AG10803 (cell line): ENCODE measurements at places on chromosomes 5 and 9.
A peak's percentile ranks its signal among the peaks of the same experiment; 100 is the strongest.

DNA sequence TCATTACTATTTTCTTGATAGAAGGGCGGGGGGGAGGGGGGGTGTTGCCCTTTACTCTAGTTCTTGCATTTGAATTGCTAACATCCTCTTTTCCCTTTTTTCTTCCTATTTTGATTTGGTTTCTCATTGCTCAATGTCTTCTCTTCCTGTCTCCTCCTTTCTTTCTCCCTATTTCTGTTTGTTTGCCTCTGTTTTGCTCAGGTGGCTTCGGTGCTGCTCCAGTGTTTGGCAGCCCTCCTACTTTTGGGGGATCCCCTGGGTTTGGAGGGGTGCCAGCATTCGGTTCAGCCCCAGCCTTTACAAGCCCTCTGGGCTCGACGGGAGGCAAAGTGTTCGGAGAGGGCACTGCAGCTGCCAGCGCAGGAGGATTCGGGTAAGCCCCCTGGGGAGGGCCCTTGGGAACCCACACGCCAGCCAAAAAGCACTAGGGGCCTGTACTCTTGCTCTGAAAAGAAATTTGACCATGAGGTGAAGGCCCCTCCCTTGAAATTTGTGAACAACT is 48.3 kb downstream of the FAM78A start:
- no peak for DNase-seq

DNA sequence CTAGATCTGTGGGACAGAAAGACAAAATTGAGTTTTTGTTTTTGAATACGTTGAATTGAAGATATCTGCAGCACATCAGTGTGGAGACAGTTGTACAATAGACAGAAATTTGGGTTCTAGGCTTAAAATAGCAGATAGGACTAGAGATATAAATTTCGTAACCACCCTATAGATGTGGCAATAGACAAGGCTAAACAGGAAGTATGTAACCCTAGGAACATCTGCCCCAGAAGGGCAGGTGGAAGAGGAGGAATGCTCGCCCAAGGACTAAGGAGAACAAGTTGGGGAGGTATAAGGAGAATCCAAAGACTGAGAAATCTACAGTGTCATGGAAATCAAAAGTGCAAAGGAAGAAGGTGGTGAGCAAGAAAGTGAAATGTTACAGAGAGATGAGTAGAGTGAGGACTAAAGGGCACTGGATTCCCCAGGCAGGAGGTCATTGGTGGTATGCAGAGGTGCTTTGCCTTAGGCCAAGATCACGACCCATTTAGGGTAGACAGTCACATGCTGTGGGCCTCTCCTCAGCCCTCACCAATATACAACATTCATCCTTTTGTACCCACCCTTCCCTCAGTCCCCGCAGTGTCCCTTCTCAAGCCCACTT is 109.1 kb upstream of the ELL2 start:
- DNase-seq = no peak

DNA sequence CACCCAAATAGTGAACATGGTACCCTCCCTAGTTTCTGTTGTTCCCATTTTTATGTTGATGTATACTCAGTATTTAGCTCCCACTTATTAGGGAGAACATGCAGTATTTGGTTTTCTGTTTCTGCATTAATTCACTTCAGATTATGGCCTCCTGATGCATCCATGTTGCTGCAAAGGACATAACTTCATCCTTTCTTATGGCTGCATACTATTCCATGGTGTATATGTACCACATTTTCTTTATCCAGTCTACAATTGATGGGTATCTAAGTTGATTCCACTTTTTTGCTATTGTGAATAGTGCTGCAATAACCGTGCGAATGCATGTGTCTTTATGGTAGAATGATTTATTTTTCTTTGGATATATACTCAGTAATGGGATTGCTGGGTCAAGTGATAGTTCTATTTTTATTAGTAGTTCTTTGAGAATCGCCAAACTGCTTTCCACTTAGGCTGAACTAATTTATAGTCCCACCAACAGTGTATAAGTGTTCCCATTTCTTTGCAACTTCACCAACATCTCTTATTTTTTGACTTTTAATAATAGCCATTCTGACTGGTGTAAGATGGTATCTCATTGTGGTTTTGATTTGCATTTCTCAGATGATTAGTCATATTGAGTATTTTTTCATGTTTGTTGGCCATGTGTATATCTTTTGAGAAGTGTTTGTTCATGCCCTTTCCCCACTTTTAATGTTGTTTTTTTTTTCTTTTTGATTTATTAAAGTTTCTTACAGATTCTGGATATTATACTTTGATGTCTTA is 79.6 kb downstream of the SMIM15 start:
- DNase-seq = peak; percentile 25

- peak; percentile 90 for DNase-seq
Measured at GRCh38 chr9:94937214-94937903, 210.9 kb downstream of the AOPEP start.

GRCh38 chr9:20621471-20622329 is 599 bp downstream of the MLLT3 start:
- peak; percentile 81 for DNase-seq

GRCh38 chr5:139806111-139806510 is 10.5 kb downstream of the PSD2 start:
- no peak for DNase-seq

DNA sequence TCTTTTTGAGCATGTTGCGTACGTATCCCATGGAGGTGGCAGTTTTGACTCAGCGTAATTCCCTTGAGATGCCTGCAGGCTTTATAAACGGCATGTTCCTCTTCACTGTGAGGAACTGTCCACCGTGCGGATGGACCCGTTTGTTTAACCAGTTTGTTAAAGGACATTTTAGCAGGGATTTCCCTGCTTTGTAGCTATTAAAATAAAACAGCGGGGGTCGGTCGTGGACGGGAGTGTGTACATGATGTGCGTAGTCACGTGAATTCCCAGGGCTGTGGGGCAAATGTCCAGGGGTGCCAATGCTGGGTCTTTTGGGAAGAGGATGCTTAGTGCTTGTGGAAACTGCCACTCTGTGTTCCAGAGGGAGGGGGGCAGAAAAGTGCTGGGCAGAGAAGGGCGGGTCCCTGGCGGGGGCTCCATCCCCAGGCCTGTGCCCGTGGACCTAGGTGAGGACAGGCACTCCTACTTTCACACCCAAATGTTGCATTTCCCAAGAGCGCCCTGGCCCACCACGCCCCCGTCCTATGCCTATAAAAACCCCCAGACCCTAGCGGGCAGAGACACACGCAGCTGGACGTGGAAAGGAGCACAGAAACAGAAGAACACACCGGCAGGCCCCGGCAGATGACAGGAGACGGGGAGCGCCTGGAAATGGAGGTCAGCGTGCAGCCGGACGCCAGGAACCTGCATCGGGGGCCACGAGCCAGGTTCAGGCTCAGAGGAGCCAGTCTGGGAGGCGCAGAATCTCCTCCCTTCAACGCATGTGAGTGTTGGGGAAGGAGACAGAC is 4.0 kb upstream of the TERT start:
- no peak for DNase-seq

- no peak for DNase-seq
Measured at GRCh38 chr5:17330386-17330785, 113.0 kb downstream of the BASP1 start.

- no peak for DNase-seq
Measured at GRCh38 chr5:52269401-52269800, 518.3 kb upstream of the ITGA1 start.

- no peak for DNase-seq
Measured at GRCh38 chr9:4298255-4299004, 1.4 kb downstream of the GLIS3 start.

DNA sequence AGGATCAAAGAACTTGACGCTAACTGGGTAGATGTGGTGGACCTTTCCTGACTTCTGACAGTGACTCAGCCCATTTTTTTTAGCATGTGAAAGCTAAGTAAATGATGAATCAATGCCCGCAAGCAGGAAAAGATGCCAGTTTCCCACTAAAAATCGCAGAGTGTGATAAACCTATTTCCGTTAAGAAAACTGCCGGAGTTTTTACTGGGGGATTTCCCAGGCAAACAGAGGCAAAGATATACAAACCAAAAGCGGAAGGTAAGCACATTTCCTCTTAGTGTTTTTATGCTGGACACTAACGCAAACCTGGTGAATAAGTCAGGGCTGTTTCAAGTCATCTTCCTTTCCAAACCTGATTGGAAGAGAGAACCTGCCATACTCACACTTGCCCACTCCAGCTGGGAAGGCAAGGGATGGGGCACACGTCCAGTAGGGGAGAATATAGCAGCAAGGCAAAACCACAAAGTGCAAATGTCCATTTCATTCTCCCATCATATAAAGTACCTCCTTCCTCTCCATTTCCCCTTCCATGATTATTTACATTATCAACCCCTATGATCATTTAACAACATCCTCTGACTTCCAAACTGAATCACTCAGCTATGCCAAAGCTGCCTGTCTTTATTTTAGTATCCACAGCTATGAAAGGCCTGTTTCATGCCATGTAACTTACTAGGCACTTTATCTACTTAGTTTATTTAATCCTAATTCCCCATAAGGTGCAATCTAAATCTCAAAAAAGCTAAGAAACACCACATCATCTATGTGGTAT is 349.7 kb upstream of the RFX3 start:
- peak; percentile 84 for DNase-seq

- no peak for DNase-seq
Measured at GRCh38 chr9:2144619-2145018, 129.5 kb downstream of the SMARCA2 start.

DNA sequence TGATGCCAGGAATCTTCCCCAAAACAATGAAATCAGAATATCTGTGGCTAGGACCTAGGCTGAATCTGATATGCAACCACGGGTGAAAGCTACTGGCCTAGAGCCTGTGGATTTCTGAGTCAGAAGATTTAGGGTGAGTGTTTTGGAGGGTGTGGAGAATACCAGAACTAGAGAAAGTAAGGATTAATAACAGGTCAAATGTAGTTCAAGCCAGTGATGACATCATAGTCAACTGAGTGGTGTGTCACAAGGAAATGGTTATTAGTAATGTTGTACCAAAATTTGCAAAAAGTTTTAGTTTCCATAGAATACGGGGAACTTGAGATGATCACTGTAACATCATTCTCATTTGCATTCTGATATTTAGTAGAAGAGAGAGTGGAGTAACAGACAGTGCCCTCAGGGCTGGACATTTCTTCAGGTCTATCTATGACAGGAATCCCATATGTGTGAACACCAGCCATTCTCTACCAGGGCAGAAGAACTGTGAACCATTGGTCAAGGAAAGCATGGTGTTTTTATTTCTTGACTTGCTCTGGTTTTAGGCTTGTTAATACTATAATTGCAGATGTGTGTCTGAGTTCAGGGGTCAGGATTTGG is 3.7 kb downstream of the GALNT12 start:
- peak; percentile 88 for DNase-seq

- no peak for DNase-seq
Measured at GRCh38 chr5:67880876-67881275, 334.7 kb upstream of the PIK3R1 start.

DNA sequence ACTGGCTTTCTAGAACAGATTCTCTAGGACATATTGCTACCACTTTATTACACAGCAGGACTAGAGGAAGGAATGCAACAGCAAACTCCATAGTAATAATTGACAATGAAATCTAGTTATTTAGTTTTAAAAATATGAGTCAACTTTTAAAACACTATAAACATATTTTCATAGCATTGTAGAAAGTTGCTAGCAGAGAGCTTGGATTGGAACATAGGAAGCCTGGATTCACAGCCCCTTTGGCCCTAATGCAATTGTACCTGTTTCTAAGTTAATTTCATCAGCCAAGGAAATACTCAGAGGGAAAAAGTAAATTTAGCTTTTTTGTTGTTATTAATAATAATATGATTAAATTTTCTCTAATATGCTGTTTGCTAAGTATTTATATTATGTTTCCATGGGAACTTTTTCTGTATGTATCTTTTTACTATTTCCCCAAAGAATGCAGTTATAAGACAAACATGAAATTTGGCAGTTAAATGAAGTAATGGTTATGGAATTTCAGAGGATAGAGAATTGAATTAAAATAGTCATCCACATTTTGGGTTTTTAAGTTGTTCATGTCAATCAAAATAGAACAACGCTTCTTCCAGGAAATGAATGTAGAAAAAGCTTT is 45.6 kb downstream of the VCAN start:
- DNase-seq = peak; percentile 35

- DNase-seq = no peak
Measured at GRCh38 chr5:172377856-172378255, 76.5 kb downstream of the SH3PXD2B start.

GRCh38 chr9:123679330-123679987 is 250.5 kb downstream of the DENND1A start:
- peak; percentile 81 for DNase-seq

DNA sequence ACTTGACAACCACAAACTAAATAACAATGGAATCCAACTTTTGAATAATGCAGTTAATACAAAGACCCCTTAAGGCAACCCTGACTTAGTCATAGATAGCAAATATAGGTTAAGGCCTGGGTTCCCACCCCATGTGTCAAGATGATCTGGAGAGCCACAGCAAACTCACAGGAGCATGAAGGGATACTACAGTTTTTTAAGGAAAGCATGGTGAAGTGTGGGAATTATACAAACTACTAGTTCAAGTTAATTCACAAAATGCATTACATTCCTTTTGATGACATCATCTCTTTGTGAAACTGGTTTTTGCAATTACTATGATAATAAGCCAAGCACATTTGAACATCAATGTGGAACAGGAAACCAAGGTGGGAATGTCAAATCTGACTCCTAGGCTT is 50.6 kb downstream of the LHFPL2 start:
- peak; percentile 77 for DNase-seq

- DNase-seq = no peak
Measured at GRCh38 chr5:5404381-5404780, 18.1 kb upstream of the ICE1 start.

DNA sequence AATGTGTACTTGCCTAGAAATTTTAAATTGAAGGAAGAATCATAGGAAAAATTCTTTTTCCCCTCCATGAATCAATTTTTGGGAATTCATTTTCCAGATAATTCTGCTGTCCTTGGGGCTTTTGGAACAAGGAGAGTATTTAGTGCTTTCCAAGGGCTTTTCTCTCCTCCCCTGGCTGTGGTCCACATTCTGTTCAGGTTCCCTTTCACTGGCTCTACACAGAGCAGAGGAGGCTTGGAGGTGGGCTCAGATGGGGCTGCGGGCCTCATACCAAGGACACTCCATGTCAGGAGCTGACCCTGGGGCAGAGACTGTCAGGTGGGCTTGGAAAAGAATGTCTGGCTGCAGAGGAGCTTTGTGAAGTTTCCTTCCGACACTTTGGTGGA is 128.1 kb downstream of the GADD45G start:
- DNase-seq = no peak

- peak; percentile 96 for DNase-seq
Measured at GRCh38 chr9:110936719-110937452, 101.4 kb downstream of the LPAR1 start.

DNA sequence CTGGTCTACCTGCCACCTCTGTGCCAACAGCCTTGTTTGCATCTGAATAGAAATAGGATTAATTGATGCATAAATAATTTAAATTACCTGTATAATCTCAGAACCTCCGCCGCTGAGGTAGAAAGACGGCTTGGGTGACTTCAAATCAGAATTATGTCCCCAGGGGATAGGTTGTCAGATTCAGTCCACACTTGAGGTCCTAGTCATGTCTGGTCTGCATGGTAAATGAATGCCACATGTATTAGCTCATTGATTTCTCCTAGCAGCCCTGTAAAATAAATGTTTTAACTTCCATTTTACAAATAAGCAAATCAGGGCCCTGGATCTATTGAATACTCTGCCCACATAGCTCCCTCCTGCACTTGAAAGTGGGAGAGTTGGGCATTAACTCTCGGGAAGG is 368.0 kb upstream of the WWC1 start:
- no peak for DNase-seq
